HEK293T (cell line): ENCODE measurements at places on chromosomes 16 and 17.

DNA sequence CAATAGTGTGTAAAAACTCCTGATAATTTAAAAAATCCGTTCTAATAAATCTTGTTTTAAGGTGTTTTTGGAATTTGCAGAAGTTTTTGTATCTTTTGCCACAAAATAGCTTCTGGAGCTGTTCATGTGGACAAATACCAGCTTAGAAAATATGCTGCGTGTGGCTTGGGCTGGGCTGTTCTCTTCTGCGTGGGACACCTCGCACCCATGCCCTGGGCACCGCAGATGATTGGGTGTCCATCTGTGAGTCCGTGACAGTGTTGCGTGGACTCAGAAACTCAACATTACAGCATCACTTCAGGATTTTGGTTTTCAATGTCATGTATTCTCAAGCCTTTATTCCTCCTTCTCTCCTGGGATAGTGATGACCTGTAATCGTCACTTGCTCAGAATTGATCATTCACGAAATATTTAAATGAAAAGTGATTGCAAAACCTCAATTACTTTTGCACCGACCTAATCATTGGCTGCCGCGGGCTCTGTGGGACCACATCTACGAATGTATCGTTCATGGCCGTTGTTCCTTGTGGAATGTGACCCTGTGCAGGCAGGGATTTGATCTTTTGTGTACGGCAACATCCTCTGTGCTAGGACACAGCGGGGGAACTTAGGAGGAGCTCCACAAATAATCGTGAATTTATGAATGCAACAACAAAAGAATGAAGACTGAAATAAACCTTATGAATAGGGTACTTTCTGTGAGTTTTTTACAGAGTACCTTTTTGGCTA lies 210.3 kb upstream of the FOXF1 start:
- no peak for DNase-seq

DNA sequence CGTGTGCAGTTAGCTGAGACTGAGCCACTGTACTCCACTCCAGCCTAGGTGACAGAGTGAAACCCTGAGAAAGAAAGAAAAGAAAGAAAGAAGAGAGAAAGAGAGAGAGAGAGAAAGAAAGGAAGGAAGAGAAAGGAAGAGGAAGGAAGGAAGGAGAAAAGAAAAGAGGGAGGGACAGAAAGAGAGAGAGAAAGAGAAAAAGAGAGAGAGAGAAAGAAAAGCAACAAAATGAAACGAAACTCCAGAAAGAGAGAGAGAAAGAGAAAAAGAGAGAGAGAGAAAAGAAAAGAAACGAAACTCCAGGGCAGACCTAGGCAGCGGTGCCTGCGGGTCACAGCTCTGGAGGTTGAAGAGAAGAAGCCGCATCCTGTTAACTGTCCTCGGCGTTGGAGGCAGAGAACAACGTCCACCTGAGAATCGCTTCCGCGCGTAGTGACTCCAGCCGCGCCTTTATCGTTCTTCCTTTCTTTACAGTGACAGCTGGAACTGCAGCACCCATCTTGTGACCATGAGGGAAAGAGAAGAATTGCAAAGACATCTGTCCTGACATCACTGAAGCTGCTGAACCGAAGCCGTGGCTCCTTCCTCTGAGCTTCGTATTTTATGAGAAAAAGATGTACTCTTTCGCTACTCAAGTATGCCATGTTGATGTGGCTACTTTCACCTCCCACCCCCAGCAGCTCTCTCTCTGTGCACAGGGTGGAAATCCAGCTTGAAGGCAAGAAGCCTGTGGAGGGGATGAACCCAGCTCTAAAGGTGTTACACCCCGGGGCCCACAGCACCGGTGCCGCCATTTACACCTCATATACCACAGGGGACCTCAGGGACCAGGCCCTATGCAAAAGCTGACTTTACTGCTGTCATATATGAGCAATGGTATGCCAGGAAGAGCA lies 56.9 kb upstream of the DOC2B start:
- no peak for DNase-seq

DNA sequence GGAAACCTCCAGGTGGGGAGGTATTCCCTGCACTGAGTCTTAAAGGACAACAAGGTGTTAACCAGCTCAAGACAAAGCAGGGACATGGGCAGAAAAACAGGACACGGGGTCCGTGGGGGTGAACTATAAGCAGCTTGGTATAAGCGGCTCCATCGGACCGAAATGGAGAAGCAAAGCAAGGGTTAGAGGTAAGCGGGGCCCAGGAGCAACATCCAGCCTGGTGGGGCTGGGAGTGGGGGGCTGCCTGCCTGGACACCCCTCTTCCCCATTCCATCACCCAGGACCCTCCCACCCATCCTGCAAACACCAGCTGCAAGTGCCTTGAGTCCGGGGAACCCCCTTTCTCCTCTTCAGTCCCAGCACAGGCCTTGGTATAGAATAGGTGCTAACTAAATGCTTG lies 29.5 kb downstream of the MYH11 start:
- no peak for DNase-seq

GRCh38 chr16:2819939-2820835 lies 3.1 kb downstream of the PRSS21 start:
- DNase-seq: no peak

DNA sequence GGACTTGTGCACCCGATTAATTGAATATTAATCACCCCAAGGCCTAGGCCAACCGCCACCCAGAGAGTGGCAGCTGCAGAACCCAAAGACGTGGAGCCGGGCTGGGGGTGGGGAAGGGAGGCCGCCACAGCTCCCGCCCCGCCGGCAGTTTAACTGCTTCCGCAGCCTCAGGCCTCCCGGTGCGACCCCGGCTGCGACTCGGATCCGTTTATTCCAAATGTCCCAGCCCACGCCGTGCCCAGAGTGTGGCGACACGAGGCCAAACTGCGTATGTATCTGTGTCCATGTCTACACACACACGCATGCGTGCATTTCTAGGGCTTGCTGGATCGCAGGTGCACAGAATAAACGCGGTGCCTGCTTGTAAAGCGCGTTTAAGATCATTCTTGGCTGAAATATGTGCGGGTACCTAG lies 802 bp upstream of the TOB1 start:
- DNase-seq: peak; percentile 58

DNA sequence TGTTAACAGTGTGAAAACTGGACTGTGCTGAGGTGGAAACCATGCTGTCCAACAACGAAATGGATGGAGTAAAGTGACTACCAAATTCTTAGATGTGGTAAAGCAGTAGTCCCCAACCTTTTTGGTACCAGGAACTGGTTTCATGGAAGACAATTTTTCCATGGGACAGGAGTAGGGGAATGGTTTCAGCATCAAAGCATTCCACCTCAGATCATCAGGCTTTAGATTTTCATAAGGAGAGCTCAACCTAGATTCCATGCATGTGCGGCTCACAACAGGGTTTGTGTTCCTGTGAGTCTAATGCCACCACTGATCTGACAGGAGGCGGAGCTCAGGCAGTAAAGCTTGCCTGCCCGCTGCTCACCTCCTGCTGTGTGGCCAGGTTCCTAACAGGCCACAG lies 11.5 kb downstream of the SLX4 start:
- DNase-seq: no peak

DNA sequence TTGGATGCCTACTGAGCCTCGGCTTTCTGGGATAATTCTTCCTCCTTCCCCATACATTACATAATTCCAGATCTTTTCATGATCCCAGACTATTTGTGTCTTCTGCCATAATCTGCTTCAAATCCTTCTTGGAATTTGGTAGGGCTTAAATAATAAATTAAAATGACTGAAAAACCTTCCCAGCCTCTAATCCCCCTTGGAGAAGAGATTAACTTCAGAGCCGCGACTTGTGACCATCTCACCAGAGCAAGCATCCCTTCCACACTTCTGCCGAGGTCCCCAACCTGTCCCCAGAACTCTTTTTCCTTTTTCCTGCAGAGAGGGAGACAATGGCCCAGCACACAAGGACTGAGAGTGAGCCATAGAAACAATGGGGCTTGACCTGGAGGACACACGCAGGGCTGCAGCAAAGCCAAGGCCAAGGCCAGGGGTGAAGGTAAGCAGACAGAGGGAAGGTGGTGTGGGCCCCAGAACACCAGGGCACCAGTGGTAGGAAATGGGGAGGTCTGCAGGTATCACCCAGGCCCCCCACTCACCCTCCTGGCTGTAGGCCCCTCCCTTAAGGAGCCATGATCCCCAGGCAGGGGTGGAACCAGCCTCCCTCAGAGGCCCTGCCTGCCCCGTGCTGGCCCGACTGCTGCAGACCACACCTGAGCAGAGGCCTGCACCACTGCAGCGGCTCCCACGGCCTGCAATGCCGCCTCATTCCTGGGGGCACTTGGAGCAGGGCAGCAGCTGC lies 9.6 kb upstream of the BCAR1 start:
- no peak for DNase-seq

DNA sequence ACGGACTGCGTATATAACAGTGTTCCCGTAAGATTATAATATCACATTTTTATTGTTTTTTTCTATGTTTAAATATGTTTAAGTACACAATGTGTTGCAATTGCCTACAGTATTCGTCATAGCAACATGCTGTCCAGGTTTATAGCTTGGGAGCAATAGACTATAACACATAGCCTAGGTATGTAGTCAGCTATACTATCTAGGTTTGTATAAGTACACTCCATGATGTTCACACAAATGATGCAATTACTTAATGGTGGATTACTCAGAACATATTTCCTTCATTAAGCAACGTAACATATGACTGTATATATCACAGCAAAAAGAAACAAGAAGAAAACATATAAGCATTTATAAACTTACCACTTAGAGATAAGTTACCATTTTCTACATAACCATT lies 160.0 kb downstream of the CBLN1 start:
- no peak for DNase-seq

DNA sequence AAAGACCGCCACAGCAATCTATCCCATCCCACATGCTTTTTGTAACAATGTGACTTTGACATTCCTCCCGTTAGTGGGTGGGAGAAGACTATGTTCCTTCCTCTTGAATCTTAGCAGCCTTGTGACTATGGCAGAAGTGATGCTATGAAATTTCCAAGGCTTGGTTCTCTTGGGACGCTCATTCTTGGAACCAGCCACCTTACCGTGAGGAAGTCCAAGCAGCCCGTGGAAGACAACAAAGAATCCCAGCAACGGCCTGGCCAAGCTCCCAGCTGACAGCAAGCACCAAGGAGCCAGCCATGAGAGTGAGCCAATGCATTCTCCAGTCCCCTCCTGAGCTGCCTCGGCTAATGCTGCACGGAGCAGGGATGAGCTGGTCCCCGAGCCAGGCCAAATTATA lies 62.3 kb downstream of the VPS53 start:
- DNase-seq: no peak

GRCh38 chr16:77896415-77897128 lies 108.2 kb downstream of the VAT1L start:
- no peak for DNase-seq

DNA sequence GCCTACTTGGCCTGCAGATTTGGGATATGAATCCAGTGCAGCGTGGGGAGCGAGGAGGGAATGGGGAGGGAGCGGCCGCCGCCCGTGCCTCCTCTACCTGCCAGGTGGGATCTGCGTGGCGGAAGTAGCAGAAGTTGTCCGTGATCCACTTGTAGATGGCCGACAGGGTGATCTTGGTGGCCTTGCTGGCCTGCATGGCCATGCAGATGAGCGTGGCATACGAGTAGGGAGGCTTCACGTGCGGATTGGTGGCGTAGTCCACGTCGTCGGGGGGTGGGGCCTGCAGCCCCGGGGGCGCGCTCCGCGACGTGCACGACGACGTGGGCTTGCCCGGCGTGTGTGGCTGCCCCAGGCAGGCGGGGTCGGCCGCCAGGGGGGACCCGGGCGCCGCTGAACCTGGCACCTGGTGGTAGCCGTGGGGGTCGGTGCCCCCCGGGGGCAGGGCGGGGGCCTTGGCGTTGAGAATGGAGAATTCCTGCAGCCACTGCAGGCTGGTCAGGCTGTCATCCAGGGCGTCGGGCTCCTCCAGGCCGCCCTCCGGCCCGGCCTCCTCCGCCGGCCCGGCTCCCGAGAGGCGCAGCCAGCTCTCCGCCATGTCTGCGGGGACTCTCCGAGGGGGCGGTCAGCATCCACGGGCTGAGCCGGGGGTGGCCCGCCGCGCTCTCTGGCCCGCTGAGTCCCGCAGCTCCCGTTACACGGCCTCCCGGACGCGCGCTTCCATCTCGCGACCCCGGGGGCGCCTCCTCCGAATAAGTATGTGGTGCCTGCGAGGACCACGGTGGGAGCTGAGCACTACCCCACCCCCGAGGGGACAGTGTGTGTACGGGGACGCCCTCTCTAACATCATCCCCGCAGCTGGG lies 1.0 kb downstream of the FOXJ1 start:
- DNase-seq: no peak

DNA sequence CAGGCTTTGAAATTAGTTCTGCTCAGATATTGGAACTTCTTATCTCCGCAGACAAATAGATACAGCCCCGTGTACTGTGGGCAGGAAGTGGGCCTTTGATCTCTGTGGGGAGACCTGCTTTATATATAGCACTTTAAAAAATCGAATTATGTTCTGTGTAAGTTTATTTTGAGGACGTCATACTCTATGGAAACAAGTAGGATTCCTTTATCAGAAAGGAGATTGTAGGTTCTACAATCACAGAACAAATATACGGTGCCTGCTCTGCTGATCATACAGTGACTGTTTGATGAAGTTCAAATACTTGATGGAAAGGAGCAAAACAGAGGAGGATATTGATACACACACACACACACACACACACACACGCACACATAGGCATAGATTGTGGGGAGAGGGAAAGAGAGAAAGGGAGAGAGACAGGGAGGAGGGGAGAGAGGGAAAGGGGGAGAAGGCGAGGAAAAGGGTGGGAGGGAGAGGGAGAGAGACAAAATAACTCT lies 14.7 kb upstream of the TMEM220 start:
- no peak for DNase-seq

DNA sequence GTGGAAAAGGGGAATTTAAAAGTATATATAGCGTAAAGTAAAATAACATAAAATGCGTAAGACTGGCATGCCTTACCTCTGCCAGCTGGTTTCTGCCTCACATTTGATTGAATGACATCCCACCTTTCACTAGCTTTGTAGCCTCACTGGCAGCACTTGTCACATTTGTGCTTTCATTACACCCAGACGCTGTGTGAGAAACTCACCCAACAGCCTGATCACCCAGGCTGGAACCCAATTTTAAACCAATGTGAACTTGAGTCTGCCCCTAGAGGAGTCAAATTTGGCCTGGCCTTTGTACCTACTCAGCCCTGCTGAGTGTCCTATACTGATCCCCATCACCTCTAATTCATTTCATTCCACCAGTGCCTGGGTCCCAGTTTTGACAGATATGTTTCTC lies 4.8 kb upstream of the THUMPD1 start:
- DNase-seq: no peak

- no peak for DNase-seq
Measured at GRCh38 chr17:9557857-9558256, 17.8 kb downstream of the STX8 start.

- DNase-seq: peak; percentile 64
Measured at GRCh38 chr17:62644487-62645173, 17.2 kb downstream of the MRC2 start.

GRCh38 chr17:45046537-45047125 lies 4.8 kb downstream of the DCAKD start:
- no peak for DNase-seq
